Retinal pigment epithelial cell (primary cell): ENCODE measurements at places on chromosomes 13 and 19.
A peak's percentile ranks its signal among the peaks of the same experiment; 100 is the strongest.

- DNase-seq: no peak
These were observed 90.1 kb downstream of the ERCC5 start for GRCh38 chr13:102935896-102936321.

DNA sequence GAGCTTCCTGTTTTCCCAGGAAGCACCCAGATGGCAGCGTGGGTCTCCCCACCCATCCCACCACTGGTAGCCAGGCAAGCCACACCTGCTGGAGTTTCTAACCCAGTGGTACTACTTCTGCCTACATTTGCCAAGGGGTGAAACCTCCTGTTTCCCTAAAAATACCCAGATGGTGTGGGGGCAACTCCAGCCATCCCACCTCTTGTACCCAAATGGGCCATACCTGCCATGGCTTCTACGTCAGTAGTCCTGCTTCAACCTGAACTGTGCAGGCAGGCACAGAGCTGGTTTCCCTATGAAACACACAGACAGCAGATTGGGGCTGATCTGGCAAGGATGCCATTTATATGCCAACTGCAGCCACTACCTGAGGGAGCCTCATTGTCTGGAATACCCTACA is 809.4 kb upstream of the MIR17HG start:
- no peak for DNase-seq

GRCh38 chr19:47002106-47002766 is 17.4 kb upstream of the NPAS1 start:
- DNase-seq: no peak

DNA sequence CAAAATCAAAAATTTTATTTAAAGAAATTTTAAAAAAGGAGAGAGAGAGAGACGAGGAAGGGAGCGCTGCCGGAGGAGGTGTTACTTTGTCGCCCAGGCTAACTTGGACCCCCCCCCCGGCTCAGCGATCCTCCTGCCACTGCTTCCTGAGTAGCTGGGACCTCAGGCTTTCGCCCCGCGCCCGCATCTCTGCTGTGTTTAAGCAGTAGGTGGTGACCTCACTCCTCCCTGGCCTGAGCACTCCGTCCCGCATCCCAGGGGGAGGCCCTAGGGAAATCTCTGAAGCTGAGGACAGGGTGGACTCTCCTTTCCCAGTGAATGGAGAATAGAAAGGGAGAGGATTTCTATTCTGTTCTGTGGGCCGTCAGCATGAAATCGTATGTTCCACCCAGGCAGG is 485 bp upstream of the ZNF845 start:
- DNase-seq: no peak

DNA sequence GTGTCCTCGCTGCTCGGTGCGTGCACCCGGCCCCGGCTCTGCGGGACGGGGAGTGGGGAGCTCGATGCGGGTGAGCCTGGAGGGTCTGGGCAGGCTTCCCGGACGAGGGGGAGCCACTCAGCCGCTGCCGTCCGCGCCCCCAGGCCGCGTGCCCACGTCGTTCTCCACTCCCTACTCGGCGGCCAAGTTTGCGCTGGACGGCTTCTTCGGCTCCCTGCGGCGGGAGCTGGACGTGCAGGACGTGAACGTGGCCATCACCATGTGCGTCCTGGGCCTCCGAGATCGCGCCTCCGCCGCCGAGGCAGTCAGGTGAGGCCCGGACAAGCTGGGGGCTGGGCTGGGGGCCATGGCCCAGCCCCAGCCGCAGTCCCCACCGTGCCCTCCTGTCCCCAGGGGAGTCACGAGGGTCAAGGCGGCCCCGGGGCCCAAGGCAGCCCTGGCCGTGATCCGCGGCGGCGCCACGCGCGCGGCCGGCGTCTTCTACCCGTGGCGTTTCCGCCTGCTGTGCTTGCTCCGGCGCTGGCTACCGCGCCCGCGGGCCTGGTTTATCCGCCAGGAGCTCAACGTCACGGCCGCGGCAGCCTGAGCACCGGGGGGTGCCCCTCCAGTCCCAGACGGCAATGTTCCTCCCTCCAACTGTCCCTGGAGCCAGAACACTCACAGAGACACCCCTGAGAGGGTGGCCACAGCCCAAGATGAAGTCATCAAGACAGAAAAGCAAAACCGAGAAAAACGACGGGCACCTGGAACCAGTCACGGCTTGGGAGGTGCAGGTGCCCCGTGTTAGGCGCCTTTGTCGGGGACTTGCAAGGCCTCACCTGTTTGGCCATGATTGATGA is 2.5 kb upstream of the RPL36 start:
- no peak for DNase-seq

- DNase-seq: no peak
These were observed 24.8 kb upstream of the SLC1A5 start for GRCh38 chr19:46812977-46813838.

- DNase-seq: no peak
These were observed 75.0 kb upstream of the SLC15A1 start for GRCh38 chr13:98827449-98827848.

GRCh38 chr19:8306235-8307054 is 1.7 kb downstream of the CD320 start:
- DNase-seq: no peak

GRCh38 chr19:49676136-49676783 is 811 bp upstream of the PRMT1 start:
- peak; percentile 87 for DNase-seq

- no peak for DNase-seq
These were observed 479.1 kb upstream of the MIR17HG start for GRCh38 chr13:90868321-90868920.

- DNase-seq: no peak
These were observed 7.8 kb downstream of the SMARCA4 start for GRCh38 chr19:10968527-10969135.

DNA sequence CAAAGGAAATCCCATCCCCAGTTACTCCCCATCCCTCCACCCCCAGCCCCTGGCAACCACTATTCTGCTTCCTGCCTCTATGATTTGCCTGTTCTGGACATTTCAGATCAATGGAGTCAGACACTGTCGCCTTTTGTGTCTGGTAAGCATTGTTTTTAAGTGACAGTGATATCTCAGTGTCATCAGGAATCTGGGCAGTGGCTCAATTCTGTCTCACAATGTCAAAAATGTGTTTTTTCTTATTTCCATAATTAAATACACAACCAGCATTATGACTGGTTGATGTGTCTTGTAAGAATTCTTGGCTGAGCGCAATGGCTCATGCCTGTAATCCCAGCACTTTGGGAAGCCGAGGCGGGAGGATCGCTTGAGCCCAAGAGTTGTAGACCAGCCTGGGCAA is 20.2 kb upstream of the PGLS start:
- no peak for DNase-seq

GRCh38 chr19:33395561-33396550 is 22.3 kb downstream of the CEBPG start:
- no peak for DNase-seq

DNA sequence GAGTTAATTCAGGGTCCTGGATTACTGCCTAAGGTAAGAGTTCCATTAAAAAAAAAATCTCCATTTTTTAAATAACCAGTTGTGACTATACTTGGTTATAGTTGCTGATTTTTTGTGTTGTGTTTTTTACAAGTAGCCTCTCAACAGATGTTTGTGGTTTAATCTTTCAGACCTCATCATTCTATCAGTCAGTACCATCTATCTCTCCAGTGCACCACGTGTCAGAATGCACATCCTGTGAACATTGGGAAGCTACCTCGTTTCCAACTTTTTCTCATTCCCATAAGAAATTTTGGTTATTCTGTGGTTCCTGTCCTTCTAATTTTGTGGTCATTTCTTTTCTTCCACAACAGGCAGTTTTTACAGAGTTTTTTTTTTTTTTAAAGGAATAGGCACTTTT is 39.2 kb downstream of the WDFY2 start:
- DNase-seq: no peak

GRCh38 chr19:28602675-28603298 is 610.2 kb downstream of the UQCRFS1 start:
- DNase-seq: no peak

- DNase-seq: no peak
These were observed 92.8 kb downstream of the EPSTI1 start for GRCh38 chr13:42899266-42899665.

GRCh38 chr13:22077205-22077683 is 406.4 kb downstream of the FGF9 start:
- no peak for DNase-seq

GRCh38 chr13:34738254-34738992 is 203.6 kb upstream of the NBEA start:
- no peak for DNase-seq

DNA sequence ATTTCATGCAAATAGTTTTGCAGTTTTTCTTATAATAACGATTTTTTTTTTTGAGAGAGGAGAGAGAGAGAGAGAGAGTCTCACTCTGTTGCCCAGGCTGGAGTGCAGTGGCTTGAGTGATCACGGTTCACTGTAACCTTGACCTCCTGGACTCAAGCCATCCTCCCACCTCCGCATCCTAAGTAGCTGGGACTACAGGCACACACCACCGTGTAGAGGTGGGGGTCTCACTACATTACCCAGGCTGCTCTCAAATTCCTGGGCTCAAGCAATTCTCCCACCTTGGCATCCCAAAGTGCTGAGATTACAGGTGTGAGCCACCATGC is 26.8 kb upstream of the GJB6 start:
- DNase-seq: no peak

DNA sequence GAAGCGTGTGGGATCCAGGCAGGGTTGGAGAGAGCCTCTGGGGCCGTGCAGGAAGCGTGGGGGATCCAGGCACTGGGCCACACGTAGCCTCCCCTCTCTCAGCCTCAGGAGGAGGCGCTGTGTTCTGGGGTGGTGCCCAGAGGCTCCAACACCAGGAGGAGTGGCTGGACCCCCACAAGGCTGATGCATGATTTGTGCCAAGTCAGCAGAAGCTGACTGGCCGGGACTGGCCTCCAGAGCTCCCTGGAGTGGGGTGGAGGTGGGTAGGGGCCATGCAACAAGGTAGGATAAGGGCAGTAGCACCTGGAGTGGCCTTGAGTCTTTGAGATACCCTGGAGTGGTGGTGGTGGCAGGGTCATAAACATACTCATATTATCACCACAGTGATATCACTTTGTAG is 75.3 kb downstream of the ERICH6B start:
- no peak for DNase-seq

- no peak for DNase-seq
These were observed 42.7 kb upstream of the VSTM2B start for GRCh38 chr19:29482855-29483640.

GRCh38 chr13:113117911-113118260 is 4.7 kb upstream of the F10 start:
- DNase-seq: no peak
